ENCODE measurements at places on chromosomes 13 and 19. TPM values are rescaled to one million over a fixed set of nuclear protein-coding genes. Genes with fewer than 3 reads are reported as not detected.

Gene TMEM238
- total RNA-seq = 7.0 TPM

Gene GFY
- total RNA-seq = not detected

Gene OR7C1
- not detected for total RNA-seq

Gene LTBP4
- total RNA-seq = 182 TPM

Gene FBXO17
- total RNA-seq = not detected

Gene NUP58
- total RNA-seq = 101 TPM

Gene PODNL1
- 0.34 TPM for total RNA-seq

Gene NOVA2
- not detected for total RNA-seq

Gene APOE
- 0.44 TPM for total RNA-seq

Gene DAND5
- 0.12 TPM for total RNA-seq

Gene PDE4A
- 17.5 TPM for total RNA-seq

Gene GSX1
- not detected for total RNA-seq

Gene CYP4F12
- total RNA-seq = 0.41 TPM

Gene HIF3A
- total RNA-seq = not detected

Gene OR10H1
- total RNA-seq = not detected

Gene ADGRE2
- total RNA-seq = 0.58 TPM

Gene EBI3
- 11.0 TPM for total RNA-seq

All from activated CD4-positive, alpha-beta memory T cell treated with anti-CD3 and anti-CD28 coated beads for 36 hours (primary cell).